Glomerular endothelial cell (primary cell): ENCODE measurements at places on chromosomes 12 and 14. TPM values are rescaled to one million over a fixed set of nuclear protein-coding genes. Genes with fewer than 3 reads are reported as not detected.

GRCh38 chr14:71610797-71611196 is 321.4 kb upstream of the RGS6 start:
- DNase-seq: no peak

DNA sequence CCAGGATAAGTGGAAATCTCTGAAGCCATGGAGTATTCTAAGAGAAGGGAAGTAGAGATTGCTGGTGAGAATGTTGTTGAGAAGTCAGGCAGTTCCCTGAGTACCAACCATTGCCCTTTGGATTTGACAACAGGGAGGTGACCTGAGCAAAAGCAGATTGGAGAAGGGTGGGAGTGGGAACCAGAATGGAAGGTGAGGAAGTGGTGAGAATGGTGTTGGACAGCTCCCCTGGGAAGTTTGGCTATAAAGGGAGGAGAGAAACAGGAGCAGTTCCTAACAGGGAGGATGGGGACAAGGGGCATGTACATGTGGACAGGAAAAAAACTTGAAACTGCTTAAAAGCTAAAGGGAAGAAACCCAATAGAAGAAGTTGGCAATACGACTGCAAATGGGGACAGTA is 198.1 kb downstream of the ETV6 start:
- DNase-seq: no peak

KRT79 gene
- total RNA-seq: 0.10 and 0.12 TPM in 2 replicates

GRCh38 chr12:106866426-106867080 is 89.2 kb upstream of the TMEM263 start:
- DNase-seq: no peak

DNA sequence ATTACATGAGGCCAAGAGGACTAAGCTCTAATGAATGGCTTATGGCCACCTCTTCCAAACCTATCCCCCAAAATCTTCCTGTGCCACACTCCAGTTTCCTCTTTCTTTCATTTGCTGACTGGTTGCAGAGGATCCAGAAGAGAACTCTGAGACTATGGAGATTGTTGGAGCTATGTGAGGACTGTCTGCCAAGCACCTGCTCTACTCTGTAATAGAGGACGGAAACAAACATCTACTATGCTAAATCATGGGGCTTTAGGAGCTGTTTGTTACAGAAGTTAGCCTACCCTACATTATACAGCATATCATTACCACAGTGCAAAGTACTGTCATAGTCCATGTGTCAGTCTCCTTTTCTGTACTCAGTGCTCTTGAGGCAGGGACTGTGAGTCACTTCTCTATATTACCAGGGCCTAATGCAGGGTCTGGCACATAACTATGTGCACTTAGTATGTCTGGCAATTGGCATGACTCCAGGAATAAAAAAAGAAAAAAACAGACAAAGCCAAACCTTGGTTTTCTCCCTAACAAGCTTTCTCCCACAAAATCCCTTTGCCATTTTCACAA is 95.1 kb downstream of the RPAP3 start:
- DNase-seq: no peak

PZP gene
- total RNA-seq: 0.24 and 0.70 TPM in 2 replicates

- no peak for DNase-seq
These were observed 70.9 kb downstream of the GPR135 start for GRCh38 chr14:59394268-59394667.

ANKRD33 gene
- total RNA-seq: 1.2 and 3.2 TPM in 2 replicates

DNA sequence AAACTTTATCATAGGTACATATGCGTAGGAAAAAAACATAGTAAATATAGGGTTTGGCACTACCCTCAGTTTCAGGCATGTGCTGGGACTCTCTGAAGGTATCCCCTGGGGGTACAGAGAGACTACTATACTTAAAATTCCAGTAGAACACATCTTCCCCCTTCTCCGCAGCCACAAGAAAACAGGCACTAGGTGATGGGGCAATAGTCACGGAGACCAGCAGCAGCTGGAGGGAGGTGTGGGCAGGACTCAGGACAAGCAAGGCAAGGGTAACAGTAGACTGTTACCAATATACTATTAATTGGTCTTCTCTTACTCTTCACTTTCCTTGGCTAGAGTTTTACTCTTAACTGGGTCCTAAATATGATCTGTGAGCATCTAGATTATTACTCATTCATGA is 4.6 kb upstream of the PAPOLA start:
- DNase-seq: no peak

PLXNC1 gene
- total RNA-seq: 0.15 and 0.99 TPM in 2 replicates

GRCh38 chr12:6200256-6201212 is at the start of gene CD9:
CD9 (plus strand) TSS chr12:6200400; CDS start chr12:6200500, 100 bp downstream.
- DNase-seq: no peak

GRCh38 chr12:55937981-55938380 is 7.0 kb downstream of the DGKA start:
- no peak for DNase-seq

DNA sequence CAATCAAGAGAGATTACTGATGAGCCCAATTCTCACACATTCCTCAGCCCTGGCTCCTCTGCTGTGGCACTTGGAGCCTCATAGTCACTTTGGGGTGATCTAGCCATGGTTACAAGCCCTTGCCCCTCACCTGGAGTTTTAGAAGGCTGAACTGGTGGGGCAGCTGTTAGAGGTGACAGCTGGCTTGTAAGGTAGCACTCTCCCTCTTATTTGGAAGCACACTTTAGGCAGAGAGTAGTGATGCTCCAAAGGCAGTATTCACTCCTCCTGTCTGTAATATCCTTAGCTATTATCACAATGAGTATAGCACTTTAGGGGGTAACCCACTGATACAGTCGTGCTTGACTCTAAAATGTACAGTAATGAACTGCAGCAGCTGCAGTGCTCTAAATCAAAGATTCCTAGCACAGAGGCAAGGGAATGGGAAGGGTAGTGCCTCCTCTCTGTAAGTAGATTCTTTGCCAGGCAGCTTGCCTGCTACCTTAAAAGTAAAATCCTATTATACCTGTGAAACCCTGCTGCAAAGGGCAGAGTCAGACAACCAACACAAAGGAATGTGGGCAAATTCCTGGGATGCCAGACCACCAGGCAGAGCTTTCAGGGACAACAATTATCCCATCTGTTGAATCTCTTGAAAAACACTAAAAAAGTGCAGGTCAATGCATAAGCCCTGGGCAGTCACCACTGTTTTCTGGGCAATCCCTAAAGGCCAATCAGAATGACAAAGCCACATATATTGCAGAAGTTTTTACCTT is 336.3 kb downstream of the NOVA1 start:
- DNase-seq: no peak

- DNase-seq: peak; percentile 51
These were observed 116.5 kb downstream of the GPHN start for GRCh38 chr14:66624336-66624937.

DNA sequence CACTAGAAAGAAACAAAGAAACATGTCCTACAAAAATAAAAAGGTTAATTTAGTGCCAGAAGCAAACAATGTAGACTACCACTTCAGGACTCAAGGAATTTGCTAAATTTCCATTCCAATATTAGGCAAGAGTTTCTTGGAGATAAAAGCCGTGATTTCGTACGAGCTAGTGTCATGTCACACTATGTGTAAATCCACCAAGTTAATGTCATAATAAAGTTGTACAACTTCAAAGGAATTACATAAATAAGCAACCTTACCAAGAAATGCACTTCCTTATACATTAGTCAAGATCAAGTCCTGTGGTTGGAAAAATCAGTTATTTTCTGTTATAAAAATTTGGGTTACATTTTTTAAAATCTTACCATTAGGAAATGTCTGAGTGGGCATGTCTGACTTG is 1222.8 kb downstream of the GALC start:
- DNase-seq: no peak

GRCh38 chr14:30958555-30959407 is 66.7 kb upstream of the AP4S1 start:
- DNase-seq: no peak

GRCh38 chr12:48973531-48973930 is 2.0 kb upstream of the WNT10B start:
- DNase-seq: no peak

GRCh38 chr14:31934767-31935266 is 142.3 kb upstream of the ARHGAP5 start:
- no peak for DNase-seq

GRCh38 chr12:124774054-124774461 is 89.6 kb downstream of the SCARB1 start:
- no peak for DNase-seq

TMTC2 gene
- total RNA-seq: 6.2 and 8.8 TPM in 2 replicates

DNA sequence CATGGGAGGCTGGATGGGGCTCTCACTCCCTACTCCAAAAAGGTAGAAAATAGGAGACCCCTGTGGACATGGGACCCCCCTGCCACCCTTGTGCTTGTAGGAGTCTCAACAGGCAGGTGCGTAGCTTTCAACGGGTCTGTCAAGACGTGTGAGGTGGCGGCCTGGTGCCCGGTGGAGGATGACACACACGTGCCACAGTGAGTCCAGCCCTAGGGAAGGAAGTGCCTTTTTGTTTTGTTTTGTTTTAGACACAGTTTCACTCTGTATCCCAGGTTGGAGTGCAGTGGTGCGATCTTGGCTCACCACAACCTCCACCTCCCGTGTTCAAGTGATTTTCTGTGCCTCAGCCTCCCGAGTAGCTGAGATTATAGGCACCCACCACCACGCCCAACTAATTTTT is 12.9 kb downstream of the P2RX4 start:
- no peak for DNase-seq

DNA sequence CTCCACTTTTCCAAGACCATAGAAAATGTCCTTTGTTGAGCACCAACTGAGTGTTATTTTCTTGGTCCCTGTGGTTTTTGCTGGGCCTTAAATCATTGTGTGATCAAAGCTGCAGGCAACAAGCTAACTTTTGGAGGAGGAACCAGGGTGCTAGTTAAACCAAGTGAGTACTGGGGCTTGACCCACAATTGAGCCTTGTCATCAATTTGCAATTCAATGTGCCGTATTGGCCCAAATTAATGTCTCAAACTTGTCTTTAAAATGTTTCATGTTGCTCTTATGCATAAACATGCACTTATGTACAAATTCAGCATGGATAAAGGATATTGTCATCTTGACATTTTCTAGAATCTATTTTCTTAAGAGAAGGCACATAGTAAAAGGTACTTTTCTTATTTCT is 62.3 kb downstream of the DAD1 start:
- no peak for DNase-seq

DNA sequence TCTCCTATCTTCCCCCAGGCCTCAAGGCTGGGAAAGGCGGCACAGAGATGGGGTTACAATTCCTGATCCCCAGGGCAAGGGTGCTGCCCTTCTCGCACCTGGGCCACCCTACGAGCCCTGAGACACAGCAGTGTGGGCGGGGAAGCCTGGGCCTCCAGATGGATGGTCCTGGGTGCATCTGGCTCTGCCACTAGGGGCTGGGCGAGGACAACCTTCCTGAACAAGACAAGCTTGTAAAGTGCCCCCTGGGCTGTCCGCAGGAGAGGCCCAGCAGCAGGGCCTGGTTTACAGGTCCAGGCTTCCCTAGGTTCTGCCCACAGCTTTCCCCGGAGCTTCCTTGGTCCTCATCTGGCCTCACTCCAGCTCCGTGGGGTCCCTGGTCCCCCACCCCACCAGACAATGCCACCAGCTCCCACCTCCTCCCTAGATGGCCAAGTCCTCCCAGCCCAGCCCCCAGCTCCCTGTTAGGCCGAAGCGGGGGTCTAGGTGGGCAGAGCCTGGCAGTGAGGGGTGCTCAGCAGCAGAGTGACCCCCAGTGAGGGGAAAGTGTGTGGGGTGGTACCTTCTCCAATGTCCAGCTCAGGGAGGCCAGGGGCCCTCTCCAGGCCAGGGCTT is 8.9 kb downstream of the ARL6IP4 start:
- DNase-seq: no peak

CCDC175 gene
- total RNA-seq: not detected in 2 replicates

DNA sequence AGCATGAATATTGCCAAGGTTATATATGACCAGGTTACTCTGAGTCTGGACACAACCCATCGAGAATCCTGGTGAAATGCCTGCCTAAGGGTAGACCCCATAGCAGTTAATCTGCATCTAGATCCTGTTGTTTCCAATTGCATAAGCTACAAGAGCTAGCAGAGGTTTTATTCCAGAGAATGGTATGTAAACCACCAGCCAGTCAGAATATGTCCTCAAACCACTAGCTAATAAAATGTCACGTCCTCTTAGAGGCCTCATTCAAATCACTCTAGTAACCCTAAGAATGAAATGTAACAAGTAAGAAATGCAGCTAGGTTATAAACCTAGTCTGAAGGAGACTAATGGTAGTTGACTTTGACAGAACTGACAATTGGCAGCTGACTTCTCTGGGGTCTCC is 9.0 kb upstream of the YLPM1 start:
- no peak for DNase-seq

GLIPR1L1 gene
- not detected in 2 replicates for total RNA-seq

- DNase-seq: no peak
These were observed 29.1 kb upstream of the KCNK10 start for GRCh38 chr14:88351966-88352691.

GRCh38 chr12:108633534-108634248 is at the start of gene SELPLG:
SELPLG (minus strand) TSS chr12:108633894; CDS start chr12:108624307, 9,587 bp downstream.
- DNase-seq: no peak

DPY19L2 gene
- 3.3 and 3.5 TPM in 2 replicates for total RNA-seq

GRCh38 chr12:21828136-21828775 is 53.8 kb upstream of the KCNJ8 start:
- no peak for DNase-seq

GRCh38 chr14:84162633-84163032 is 1367.3 kb upstream of the FLRT2 start:
- DNase-seq: no peak

- DNase-seq: no peak
These were observed 17.7 kb upstream of the STXBP6 start for GRCh38 chr14:25067600-25067999.

DNA sequence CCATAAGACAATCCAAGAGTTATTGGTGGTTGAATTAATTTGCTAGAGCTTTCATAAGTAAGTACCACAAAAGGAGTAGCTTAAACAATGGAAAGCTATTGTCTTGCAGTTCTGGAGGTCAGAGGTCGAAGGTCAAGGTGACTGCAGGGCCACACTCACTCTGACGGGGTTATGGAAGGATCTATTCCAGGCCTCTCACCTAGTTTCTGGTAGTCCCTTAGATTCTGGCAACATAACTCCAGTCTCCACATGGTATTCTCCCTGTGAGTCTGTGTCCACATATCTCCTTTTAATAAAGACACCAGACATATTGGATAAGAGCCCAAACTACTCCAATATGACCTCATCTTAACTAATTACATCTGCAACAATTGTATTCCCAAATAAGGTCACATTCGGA is 273.4 kb downstream of the FOXN3 start:
- no peak for DNase-seq

DNA sequence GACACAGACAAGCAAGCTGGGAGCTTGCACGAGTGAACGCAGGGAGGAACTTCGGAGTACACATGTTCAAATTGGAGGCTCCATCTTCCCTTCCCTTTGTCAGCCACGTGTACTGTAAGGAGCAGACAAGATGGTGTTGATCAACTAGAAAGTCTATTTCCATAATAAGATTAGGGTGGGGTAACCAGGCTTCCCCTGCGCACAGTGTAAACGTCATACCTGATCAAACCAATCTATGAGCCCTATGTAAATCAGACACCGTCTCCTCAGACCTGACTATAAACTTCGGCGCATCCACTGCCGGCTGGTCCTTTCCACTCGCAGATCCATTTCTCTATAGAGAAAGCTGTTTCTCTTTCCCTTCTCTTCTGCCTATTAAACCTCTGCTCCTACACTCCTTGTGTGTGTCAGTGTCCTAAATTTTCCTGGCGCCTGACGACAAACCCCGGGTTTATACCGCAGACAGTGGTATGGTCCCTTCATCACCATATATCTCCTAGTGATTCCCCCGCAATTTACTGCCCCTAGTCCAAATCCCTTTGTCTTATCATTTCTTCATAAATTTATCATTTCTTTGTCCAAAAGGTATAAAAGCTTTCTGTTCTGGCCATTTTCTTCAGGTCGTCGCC is 7.5 kb upstream of the ETFBKMT start:
- DNase-seq: no peak
